Putamen (tissue), 1 donor: ENCODE measurements at places on chromosomes 4 and X.

- DNase-seq = peak; percentile 50
Observed at GRCh38 chr4:38069271-38069760, 109.1 kb downstream of the PTTG2 start.

- no peak for DNase-seq
Observed at GRCh38 chr4:32841217-32841616, 2121.0 kb downstream of the PCDH7 start.

GRCh38 chr4:38762560-38762959 is 20.2 kb downstream of the TLR10 start:
- DNase-seq = no peak

GRCh38 chr4:29415771-29416170 is 1304.4 kb upstream of the PCDH7 start:
- DNase-seq = no peak

DNA sequence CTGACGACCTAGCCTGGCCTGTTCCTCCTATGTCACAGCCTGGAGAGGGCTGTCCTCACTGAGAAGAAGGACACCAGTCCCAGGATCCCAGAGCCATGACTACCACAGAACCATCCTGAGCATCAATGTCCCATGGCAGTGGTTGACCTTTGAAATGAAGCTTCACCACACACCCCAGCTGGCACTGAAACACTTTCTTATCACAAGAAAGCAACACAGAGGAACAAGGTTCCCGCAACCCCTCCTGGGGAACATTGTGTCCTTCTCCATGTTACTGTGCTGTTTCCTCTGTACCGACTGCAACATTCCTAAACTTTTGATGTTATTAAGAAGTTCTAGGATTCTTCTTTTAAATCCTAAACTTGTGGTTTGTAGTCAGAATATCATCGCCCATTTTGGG is 21.2 kb upstream of the FAM156A start:
- DNase-seq = no peak

GRCh38 chrX:44906041-44906440 is 33.1 kb downstream of the KDM6A start:
- DNase-seq = no peak

DNA sequence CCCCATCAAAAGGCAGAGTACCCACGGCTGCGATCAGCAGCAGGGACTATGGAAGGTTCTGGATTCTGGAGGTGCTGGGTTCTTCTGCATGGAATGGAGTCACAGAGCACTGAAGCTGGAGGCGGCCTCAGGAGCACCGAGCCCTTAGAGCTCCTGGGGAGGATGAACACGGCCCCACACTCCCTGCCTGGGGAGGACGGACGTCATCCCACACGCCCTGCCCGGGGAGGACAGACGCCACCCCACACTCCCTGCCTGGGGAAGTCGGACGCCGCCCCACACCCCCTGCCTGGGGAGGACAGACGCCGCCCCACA is 9.9 kb downstream of the LRPAP1 start:
- DNase-seq = no peak

- DNase-seq = no peak
Observed at GRCh38 chrX:13254076-13254785, 65.6 kb downstream of the ATXN3L start.

DNA sequence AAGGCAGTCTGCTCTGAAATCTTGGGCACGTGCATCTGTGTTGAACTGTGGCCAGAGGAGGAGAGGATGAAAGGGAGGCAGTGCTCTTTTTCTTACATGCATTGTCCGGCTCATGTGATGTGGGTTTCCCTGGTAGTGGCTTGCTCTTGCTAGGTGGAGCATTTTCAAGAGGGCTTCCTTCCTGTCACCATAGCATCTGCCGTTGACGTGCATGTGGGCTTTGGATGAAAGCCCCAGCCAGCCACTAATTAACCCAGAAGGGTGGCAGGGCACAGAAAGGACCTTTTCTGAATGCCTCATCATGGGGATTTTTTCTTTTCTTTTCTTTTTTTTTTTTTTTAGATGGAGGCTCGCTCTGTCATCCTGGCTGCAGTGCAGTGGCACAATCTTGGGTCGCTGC is 121.3 kb downstream of the GPR143 start:
- DNase-seq = no peak

- no peak for DNase-seq
Observed at GRCh38 chr4:138053641-138054301, 188.4 kb downstream of the SLC7A11 start.

DNA sequence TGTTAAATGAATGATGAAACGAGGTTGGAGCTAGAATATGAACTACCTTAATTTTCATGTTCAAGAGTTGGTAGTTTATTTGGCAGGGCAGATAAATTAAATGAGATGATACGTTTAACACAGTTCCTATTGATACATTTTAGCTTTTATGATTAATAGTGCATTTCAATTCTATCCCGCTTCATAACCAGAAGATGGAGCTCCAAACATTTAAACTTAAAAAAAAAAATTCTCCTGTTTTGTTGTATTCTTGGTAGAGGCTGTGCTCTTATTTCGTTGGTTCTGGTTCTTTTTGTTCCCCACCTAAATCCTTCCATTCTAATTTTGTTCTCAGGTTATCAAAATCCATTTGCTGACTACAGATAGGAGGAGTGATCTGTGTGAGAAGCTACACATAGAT is 71.8 kb upstream of the PTPN13 start:
- DNase-seq = no peak

DNA sequence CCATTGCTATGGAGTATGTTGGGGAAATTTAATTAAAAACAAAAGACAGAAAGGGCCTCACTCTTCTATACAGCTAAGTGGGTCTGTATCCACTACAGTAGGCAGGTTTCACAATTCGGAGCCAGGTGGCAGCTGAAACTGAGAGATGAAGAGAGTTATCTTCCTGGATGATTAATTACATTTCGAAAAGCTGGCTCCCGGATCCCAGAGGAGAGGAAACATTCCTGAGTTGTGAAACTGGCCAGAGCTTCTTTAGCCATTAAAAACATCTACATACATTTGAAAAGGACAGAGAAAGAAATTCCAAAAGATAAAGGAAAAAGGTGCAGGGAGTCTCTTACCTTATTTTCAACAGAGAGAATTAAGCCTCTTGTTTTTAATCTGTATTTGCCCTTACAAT is 15.5 kb upstream of the PDZD4 start:
- DNase-seq = no peak

- DNase-seq = no peak
Observed at GRCh38 chrX:8297766-8298165, 126.7 kb upstream of the VCX2 start.

DNA sequence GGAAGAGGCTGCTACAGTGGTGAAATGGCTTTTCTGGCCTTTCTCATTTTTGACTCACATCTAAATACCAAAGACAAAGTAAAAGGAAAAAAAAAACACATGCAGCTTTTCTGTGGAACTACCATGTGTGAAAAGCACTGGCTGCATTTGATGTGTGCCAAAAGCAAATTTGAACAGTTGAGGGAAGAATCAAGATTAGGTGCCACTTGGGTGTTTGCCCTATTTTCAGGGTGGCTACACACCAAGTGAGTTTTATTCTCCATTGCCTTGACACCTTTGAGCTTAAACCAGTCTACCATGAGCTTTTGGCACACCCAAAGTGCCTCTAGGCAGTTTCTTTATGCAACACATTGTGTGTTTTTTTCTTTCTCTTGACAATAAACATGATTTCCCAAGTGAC is 423.9 kb downstream of the FAM133A start:
- no peak for DNase-seq

DNA sequence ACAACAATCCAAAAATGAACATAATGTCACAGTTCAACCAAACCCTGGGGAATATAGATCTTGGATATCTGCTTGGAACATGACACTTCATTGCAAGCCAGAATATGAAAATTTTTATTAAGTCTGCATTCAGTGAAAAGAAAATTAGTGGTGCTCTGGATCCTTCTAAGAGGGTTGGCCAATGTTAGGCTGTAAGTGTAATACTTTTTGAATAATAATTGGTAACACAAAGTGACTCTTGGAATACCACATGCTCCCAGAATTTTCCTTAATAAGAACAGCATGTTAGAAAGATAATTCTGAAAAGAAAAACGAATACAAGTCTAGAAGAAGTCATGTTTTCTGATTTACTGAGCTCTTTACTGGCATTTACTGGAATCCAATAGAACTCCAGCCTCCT is 175.8 kb downstream of the RASL11B start:
- DNase-seq = no peak

DNA sequence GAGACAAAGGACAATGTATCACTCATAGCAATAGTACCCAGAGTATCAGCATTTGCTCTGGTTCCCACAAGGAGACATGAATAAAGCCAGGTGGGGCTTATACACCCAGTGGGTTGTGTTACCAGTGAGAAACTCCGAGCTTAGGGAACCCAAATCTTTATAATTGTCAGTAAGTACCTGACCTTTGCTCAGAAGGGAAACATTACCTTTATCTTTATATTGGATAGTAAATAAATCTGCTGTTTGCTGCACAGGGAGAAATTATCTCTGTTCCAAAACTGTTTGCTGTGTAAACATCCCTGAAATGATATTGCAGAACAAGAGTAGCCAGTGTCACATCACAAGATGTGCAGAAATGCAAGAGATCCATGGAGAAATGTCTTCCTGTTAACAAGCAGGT is 12.1 kb upstream of the SLAIN2 start:
- no peak for DNase-seq

DNA sequence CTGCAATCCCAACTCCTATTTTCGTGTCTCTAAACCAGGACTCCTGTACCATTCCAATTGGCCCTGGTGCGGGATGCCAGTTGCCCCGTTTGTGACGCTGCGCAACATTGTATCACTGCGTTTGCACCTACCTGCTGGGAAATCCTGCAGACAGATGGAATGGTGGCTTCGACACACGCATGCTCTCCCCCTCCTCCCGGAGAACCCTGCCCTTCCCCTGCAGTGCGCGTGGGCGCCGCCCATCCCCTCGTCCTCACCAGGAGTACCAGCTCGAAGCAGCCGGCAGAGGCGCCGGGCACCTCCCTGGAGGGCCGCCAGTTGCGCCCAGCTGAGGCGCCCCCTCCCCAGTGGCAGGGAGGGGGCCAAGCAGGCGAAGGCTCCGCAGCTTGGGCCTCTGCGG is 1.4 kb downstream of the DGKK start:
- DNase-seq = no peak

DNA sequence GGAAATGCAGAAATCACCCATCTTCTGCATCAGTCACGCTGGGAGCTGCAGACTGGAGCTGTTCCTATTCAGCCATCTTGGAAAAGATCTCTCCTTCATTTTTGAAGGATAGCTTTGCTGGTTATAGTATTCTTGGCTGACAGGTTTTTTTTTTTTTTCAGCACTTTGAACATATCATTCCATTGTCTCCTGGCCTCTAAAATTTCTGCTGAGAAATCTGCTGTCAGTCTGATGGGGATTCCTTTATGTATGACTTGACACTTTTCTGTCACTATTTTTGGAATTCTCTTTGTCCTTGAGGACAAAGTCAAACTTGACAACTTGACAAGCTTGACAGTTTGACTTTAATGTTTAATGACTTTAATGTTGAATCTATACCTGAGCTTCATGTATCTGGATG is 16.8 kb downstream of the HPGDS start:
- DNase-seq = no peak

DNA sequence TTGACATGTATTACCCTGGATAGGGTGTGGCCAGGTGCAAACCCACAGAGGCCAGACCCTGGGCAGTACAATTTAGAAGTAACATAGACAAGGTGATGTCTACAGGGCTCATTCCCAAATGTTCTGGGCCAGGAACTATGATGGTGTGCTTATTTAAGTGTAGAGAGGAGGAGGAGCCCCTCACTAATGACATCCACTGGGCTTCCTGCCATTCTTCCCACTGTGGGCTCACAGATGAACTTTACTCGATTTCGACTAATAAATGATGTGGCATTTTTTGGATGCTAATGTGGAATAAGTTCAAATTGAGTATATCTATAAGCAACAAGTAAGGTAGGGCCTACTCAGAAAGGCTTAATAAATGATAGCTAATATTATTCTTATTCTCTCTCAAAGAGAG is 280.9 kb upstream of the BOD1L1 start:
- DNase-seq = no peak

DNA sequence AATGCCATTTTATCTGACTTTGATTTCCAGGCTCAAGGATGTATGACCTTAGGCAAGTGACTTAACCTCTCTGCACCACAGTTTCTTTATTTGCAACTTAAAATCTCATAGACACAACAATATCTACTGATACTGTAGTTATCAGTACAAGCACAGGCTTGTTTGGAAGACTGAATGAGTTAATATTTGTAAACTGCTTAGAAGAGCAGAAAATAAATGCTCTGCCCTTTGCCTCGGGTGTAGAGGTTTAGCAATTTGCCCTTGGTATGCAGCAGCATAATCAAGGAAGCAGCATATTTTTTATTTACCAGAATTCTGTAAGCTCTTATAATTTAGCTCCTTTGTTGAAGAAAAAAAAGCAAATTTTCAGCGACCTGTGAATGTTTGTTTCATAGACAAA is 2.9 kb upstream of the CXCL1 start:
- DNase-seq = no peak

- no peak for DNase-seq
Observed at GRCh38 chrX:112068430-112068829, 14.1 kb downstream of the TRPC5 start.

GRCh38 chrX:124223524-124223923 is 108.9 kb upstream of the TEX13D start:
- DNase-seq = no peak

DNA sequence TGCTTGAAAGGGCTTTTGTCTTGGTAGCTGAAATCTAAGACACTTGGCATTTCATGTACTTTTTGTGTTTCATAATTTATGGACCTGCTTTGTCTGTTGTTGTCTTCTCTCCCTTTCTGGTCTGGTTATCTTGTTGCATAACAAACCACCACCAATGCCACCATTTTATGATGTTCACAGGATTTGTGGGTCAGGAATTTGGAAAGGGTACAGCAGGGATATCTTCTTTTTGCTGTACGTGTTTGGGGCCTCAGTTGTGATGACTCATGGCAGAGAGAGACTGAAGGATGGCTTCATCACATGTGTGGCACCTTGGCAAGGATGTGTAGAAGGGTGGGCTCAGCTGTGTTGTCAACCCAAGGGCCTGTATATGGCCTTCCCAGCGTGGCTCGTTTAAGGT is 35.2 kb downstream of the KDM6A start:
- DNase-seq = no peak

DNA sequence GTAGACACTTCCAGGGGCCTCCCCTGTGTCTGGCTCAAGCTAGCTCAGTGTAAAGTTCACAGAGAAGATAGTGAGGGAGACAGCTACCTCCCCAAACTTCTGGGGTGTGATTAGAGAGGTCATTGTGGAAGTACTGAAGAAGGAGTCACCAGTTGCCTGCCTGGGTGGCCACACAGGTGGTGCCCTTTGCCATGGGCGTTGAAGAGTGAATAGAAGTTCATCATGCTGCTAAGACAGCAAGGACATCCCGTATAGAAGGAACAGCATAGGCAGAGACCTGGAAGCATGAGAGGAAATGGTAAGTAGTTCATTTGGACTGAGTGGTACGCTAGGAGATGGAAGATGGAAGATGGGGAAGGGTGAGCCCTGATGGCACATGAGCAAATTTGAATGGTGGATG is 110.1 kb downstream of the PJA1 start:
- no peak for DNase-seq

DNA sequence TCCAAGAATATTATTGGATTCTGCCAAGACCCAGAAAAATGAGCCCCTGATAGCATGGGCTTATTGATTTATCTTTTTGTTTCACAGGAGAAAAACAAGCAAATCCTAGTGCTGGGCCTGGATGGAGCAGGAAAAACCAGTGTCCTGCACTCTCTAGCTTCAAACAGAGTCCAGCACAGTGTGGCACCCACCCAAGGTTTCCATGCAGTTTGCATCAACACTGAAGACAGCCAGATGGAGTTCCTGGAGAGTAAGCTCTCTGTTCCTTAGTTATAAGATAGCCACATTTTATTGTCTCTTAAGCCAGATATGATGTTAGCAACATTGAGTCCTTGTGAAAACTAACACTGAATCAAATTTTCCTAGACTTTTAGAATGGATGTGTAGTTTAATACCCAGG is 5.5 kb downstream of the ARL9 start:
- no peak for DNase-seq
